GM10248 (cell line): ENCODE measurements at places on chromosomes 2 and 18.

DNA sequence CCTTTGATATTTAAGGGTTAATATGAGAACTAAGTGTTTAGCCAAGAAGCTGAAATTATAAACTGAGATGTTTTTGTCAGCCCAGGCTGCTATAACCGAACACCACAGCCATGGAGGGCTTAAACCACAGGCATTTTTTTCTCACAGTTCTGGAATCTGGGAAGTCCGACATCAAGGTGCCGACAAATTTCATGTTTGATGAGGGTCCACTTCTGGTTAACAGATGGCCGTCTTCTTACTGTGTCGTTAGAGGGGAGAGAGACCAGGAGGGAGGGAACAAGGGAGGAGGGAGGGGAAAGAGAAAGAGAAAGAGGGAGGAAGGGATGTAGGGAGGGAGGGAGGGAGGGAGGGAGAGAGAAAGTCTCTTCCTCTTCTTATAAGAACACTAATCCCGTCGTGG, 6.5 kb upstream of the CNDP2 start:
- DNase-seq = no peak

- DNase-seq = no peak
Measured at GRCh38 chr2:143615562-143615961, 486.3 kb downstream of the ARHGAP15 start.

- DNase-seq = no peak
Measured at GRCh38 chr2:173828189-173829142, 136.7 kb downstream of the SP3 start.

GRCh38 chr18:79506191-79507075, 110.7 kb downstream of the NFATC1 start:
- DNase-seq = no peak

GRCh38 chr18:36564841-36565240, 264.0 kb downstream of the TPGS2 start:
- DNase-seq = no peak

GRCh38 chr18:55497825-55498403, 90.1 kb downstream of the TCF4 start:
- no peak for DNase-seq

GRCh38 chr2:10792001-10792634, 20.5 kb downstream of the PDIA6 start:
- peak; percentile 22 for DNase-seq

GRCh38 chr18:34787931-34788532, 77.9 kb downstream of the DTNA start:
- peak; percentile 45 for DNase-seq
